ENCODE measurements at places on chromosomes 16 and 17.

DNA sequence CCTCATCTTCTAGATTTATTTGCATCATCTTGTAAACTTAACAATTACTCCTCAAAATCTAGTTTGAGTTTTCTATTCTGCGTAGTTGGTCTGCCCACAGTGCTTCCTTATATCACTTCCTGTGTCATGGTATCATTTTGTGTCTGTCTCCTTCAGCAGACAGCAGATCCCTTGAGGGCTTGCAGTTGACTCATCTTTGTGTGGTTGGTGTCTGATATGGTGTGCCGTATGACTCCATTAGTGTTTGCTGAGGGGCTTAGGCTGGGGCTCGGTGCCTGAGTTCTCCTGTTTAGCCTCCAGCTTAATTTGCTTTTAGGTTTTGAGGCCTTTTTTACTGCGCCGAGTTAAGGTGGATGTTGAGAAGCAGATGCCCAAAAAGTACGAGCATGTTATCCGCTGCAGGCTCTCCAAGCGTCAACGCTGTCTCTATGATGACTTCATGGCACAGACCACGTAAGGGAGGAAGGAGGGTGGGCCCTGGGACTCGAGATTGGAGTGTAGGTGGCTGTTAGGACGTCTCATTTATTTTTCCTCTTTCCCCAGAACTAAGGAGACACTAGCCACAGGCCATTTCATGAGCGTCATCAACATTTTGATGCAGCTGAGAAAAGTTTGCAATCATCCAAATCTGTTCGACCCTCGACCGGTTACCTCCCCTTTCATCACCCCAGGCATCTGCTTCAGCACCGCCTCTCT is 16.9 kb downstream of the SRCAP start:
- peak; percentile 13 for DNase-seq

GRCh38 chr16:81832801-81833547 is 53.9 kb downstream of the PLCG2 start:
- DNase-seq: no peak

DNA sequence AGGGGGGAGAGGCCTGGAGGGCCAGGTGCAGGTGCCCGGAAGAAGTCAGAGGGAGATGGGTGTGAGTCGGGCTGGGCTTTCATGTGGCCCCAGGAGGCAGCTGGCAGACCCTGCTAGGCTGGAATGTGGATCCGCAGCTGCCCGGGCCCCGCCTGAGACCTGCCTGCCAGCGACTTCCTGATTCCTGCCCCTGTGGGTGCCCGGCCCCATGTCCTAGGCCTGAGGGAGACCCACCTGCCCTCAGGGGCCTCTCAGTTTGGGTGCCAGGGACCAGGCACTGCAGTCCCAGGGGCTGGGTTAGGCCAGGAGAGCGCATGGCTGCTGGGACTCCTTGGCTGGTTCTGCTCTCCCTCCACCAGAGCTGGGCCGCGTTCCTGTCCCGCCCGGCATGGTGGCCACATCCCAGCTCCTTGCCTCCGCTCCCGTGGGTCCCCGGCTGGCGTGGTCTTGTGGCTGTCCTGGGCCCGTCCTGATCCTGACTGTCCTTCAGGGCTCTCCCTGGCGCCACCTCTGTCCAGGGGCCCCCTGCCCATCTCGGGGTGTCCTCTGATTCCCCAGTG is 22.1 kb upstream of the SPNS2 start:
- DNase-seq: no peak

- DNase-seq: no peak
Observed at GRCh38 chr17:80731323-80731722, 186.7 kb downstream of the RPTOR start.

DNA sequence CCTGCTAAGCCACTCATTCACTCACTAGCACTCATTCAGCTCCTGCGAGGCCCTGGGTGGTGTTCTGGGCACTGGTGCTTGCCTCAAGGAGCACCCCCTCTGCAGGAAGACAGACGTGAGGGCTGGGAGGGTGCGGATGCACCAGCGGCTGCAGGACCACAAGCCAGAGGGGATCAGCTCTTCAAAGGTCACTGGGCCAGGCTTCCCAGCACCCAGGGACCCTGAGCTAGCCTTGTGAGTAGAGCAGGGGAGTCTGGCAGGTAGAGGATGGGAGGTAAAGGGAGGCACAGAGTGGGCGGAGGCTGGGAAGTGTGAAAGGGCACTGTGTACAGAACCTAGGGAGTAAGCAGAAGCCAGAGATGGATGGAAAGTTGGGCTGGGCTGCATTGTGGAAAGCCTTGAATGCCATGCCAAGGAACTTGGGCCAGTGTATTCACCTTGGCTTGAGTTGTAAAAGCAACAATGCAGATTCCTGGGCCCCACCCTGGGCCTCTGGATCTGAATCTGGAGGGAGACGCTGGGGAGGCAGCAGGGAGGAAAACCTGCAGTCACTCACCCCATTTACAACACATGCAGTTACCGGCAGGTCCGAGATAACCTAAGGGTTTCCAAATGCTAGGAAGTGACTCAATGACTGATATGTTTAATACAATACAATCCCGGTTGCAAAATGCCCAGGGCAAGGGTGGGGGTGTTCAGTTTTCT is 1.7 kb downstream of the IL4R start:
- DNase-seq: no peak

GRCh38 chr17:66678827-66679226 is 156.1 kb upstream of the CACNG5 start:
- no peak for DNase-seq

- DNase-seq: no peak
Observed at GRCh38 chr17:74190154-74190553, 13.3 kb upstream of the RPL38 start.

- DNase-seq: no peak
Observed at GRCh38 chr16:52383640-52384292, 163.2 kb downstream of the TOX3 start.

- DNase-seq: no peak
Observed at GRCh38 chr17:56912105-56912999, 1.5 kb downstream of the TRIM25 start.

DNA sequence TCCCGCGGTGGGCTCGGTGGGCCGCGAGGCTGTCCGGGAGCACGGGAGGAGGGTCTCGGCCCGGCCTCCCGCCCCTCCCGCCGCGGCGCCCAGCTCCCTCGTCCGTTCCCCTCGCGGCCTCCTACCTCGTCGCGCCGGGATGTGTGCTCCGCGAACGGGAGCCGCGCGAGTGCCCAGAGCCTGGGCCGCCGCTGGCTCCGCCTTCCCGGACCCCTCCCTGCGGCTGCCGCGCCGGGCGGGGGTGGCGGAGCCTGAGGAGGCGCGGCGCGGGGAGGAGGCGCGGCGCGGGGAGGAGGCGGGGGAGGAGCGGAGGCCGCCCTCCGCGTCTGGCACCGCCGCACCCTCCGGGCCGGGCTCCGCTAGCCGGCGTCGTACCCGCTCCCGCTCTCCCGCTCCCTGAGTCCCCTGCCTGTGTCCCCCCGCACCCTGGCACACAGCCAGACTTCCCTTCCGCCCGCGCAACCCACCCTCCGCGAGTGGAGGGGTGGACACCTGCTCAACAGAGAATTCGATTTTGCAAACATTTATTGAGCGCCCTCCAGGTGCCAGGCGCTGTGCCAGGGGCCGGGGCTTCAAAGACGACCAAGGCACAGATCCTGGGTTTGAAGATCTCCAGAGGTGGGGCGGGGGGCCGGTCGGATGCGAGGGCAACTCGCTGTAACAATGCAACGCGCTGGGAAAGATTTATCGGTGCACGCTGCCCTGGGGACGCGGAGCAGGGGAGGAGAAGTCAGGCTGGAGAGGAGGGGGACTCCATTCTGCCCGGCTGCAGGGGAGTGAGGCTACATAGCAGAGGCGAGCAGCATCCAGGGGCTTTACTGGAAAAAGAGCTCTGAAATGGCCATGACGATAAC is at the start of gene MPP3:
Gene MPP3, minus strand, starts transcription at position 171 of the 854 bp plus-strand sequence. CDS start 1,240 bp downstream, outside the sequence.
- no peak for DNase-seq

DNA sequence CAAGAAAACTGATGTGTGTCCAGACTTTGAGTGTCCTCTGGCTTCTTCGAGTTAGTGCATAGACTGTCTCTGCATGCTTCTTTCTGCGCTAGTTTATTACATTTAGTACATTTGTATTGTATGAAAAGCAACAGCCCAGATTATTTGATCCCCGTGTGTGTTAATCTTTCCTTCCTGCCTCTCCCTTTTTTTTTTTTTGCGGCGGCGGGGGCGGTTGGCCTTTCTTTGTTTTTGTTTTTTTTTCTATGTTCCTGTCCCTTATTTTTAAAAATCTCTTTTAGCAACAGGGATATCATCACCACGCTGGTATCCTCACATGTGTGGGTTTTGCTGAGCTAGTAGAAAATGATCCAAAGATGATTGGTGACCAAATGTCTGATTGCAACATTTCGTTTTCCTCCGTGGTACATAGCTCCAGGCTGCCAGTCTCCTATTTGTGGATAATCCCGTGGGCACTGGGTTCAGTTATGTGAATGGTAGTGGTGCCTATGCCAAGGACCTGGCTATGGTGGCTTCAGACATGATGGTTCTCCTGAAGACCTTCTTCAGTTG is 9.4 kb downstream of the SCPEP1 start:
- DNase-seq: no peak

DNA sequence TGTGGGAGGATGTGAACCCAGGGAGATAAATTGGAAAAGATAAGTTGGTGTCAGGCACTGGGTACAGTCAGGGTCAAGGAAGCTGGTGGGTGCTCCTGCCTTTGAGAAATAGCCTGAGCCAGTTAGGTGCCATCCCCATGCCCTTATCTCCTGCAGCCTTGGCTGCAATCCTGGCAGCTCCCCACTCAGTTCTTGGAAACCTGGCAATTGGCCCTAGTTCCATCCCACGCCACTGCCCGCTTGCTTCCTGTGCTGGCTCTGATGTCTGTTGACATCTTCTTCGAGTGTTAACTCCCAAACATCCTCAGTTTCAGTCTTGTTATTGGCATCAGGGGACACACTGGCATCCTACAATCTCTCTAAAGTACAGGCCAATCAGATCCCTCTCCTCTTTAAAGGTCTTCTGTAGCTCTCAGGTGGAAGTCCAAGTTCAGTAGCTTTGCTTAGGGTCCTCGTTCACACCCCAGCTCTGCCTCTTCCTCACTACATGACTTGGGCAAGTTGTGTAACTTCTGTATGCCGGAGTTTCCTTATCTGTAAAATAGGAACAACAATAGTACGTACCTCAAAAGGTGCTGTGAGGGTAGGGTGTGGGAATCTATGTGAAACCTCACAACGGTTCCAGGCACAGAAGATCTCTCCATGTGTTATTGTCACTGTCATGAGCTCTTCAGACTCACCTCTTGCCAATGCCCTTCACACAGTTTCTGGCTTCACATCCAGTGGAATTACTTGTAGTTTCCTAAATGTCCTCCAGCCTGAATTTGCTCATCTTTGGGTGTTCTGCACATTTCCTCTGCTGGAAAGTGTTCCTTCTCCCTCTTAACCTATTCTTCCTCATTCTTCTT is 13.5 kb upstream of the PRKAR1A start:
- no peak for DNase-seq

DNA sequence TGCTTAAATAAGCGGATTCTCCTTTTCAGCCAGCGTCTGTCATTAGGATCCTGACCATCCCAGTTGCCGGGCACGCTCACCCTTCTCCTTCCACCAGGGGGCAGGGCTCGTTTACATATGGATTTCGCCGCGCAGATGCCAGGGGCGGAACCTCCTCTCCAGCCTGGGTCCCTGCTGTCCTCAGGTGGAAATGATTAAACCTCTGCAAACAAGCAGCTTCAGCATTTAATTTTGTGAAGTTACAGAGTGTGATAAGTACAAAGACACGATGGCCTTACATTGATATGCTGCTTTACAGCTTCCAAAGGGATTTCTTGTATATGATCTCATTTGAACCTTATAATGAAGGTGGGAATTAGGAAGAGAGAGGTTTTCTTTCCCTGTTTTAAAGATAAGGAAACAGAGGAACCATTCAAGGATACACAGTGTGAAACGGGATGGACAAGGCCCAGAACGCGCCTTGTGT is 3.9 kb upstream of the KRT28 start:
- DNase-seq: peak; percentile 52

DNA sequence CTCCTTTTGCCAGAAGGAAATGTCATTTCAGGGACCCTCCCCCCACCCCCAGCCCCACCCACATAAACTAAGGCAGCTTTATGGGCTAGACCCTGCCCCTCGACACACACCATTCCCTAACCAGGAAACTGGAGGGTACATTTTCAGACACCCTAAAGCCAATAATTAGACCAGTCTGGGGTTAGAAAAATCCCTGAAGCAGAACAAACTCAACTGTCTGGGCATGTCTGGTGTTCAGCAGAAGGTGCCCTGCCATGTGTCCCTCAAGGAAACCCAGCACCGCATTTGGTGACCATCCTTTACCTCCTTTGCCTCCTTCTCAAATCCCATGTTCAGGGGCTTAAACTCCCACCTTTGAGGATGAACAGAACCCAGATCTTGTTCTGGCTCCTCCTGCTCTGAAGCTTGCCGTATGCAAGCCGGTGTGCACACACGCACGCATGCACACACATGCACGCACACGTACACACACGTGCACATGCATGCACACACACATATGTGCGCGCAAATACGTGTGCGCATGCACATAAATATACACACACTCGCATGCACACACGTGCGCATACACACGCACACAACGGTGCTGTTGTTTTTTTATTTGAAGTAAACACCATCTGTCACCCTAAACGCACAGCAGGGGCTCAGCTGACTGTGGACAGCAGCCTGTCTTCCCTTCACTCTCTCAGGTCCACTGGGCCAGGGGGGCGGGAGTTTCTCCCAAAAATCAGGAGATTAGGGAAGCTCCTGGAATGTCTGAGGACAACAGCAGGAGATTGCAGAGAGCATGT is 156.8 kb upstream of the TNRC6C start:
- DNase-seq: no peak

GRCh38 chr17:43918026-43918389 is 10.7 kb upstream of the MPP2 start:
- DNase-seq: no peak

DNA sequence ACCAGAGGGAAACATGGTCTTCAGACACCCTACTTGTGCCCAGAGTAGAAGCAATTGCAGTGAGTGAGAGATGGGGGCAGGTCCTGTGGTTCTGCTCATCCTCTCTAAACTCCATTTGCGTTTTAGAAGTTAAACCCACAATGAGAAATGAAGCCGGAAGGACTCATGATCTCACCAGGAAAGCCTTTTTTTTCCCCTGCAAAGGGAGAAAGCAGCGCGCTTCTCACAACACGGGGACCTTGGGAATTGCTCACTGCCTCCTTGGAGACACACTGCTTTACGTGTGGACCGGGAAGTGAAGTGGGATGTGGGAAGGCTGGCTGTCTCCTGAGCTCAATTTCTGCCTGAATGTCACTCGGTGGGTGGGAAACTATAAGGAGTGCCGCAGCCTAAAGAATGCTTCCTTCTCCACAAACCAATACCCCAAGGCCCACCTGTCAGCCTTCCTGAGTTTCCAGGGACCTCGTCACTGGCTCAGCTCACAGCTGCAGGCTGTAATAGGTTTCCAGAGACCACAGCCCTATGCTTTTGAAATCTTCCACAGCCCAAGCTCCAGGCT is 365.4 kb downstream of the XYLT1 start:
- DNase-seq: no peak

- DNase-seq: no peak
Observed at GRCh38 chr16:3789375-3790099, 72.2 kb upstream of the TRAP1 start.

Data from activated CD8-positive, alpha-beta memory T cell treated with anti-CD3 and anti-CD28 coated beads for 48 hours (primary cell).